ENCODE measurements at places on chromosomes 7 and 10. TPM values are rescaled to one million over a fixed set of nuclear protein-coding genes. Genes with fewer than 3 reads are reported as not detected.

DNA sequence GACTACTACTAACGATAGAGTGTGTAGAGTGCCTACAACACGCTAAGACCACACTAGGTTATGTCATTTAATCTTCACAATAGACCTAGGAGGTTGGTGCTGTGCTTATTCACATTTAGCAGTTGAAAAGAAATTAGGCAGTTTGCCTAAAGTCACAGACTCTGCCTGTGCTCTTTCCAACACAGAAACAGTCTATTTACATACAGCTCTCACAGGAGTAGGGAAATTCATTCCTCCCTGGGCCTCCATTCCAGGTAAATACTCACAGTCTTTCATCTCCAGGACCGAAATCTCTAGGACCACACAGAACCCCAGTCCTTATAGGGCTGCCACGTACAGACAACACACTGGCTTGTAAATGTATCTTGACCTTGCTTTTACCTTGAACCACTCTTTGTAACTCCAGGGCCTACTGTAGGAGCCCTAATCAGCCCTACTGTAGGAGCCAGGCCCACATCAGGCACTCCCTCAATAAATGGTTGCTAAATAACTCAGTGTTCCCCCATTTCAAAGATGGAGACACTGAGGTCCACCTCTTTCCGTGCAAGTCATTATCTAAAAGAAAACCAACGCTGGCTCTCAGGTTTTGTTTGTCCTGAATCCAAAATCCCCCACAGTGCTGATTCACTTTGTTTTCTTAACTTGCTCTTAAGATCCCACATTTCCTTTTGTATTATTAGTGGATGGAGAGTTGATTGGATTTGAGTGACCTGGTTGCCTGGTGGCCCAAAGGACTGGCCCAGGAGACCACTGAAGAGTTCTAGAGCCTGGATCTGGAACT is 146.9 kb downstream of the KCNMA1 start:
- DNase-seq: no peak

DNA sequence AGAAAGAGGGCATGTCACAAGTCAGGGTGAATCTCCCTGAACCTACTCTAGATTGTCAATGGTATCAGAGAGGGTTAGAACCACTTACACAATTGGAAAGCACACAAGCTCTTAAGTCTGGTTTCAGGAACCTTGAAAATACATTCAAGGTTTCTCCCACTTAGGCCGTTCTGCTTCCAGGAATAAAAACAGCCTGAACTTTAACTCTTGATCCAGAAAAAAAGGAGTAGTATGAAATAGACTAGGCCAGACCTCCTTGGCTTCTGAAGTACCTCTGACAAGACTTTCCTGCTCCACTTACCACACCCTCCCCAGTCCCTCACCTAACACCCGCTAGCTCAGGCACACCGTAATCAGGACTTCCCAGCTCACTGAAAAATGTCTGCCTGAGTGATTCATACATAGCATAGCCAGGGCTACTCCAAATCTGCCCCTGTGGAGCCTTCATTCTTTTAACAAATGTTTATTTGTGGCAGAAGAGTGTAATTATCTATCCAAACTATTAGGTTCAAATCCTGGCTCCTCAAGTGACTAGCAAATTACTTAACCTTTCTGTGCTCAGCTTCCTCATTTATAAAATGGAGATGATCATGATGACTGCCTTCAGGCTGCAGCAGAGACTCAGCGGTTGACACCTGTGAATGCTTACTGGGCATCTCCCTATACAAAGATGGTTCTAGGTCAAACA is 30.3 kb upstream of the IL6 start:
- no peak for DNase-seq

- DNase-seq: no peak
Observed at GRCh38 chr10:118730756-118731456, 23.9 kb downstream of the CACUL1 start.

DNA sequence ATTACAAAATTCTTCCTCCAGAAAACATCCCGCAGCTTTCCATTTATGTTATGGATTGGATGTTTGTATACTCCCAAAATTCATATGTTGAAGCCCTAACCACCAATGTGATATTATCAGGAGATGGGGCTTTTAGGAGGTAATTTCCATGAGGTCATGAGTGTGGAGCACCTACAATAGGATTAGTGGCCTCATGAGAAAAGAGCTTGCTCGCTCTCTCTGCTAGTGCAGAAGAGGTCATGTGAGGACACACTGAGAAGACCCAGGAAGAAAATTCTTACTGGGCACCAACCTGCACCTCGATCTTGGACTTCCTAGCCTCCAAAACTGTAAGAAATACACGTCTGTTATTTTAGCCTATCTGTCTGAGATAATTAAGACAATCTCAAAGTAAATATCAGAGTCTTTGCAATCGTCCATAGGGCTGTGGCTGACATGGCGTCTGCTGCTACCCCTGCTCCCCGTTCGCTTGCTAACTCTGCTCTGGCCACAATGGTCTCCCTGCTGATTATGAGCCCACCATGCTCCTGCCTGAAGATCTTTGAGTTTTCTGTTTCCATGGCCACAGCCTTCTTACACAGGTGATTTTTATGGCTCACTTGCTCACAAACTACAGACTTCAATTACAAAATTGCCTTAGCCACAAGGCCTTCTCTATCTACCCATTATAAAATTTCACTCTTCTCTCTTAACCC is 333.3 kb downstream of the CACNA2D1 start:
- DNase-seq: no peak

DNA sequence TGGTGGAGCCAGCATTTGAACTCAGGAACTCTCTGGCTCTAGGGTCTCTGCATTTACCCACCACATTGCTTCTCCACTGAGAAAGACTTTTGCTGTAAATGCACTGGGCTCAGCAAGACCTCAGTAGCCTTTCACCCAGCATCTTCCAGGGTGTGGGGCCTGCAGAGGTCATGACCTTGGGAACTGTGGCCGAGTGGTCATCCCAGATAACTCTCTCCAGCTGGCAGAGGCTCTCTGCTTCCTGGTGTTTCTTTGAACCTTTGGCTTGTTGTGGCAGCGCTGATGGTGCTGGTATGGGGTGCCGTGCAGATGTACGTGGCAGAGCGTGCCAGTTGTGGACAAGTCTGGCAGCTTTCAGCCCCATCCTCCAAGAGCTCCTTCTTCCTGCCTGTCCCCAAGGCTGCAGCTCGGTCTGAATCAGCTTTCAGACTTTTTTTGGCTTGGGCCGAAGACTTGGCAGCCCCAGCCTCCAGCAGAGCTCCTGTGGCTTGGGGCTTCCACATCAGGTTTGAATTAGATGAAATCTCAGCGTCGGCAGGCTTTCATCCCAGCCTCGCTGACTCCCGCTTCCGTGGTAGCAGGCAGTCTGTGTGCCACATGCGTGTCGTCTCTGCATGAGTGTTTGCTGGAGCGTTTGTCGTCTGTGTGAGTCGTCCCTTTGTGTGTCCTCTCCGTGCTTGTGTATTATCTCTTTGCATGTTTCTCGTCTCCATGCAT is 21.5 kb downstream of the ADAMTS14 start:
- DNase-seq: no peak

DNA sequence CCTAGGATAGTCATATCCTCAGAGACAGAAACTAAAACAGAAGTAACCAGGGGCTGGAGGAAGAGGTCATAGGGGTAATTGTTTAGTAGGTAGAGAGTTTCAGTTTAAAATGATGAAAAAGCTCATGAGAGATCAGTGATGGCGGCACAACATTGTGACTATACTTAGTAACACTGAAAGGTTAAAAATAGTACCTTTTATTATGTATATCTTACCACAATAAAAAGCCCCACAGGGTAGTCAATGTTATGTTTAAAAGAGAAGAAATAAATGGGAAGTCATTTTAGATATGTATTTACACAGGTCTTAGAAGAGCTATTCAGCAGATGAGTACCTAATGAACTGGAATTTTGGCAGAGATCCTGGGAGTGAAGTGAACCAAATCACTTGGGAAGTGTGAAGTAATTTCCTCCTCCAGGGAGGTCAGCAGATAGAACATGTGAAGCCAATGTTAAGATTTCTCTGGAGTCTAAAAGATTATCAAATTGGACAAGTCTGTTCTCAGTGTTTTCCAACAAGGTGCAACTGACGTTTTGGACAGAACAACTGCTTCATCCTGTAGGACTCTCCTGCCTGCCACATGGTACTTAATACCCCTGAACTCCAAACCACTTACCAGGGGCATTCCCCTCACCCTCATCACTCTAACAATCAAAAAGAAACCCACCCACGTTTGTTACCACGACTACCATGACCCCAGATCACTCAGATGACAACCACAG is 6.4 kb downstream of the CDCA7L start:
- no peak for DNase-seq

GRCh38 chr10:46254467-46254866 is 32.3 kb upstream of the ANTXRL start:
- DNase-seq: no peak

GRCh38 chr10:52258799-52259425 is 55.2 kb upstream of the DKK1 start:
- no peak for DNase-seq

DNA sequence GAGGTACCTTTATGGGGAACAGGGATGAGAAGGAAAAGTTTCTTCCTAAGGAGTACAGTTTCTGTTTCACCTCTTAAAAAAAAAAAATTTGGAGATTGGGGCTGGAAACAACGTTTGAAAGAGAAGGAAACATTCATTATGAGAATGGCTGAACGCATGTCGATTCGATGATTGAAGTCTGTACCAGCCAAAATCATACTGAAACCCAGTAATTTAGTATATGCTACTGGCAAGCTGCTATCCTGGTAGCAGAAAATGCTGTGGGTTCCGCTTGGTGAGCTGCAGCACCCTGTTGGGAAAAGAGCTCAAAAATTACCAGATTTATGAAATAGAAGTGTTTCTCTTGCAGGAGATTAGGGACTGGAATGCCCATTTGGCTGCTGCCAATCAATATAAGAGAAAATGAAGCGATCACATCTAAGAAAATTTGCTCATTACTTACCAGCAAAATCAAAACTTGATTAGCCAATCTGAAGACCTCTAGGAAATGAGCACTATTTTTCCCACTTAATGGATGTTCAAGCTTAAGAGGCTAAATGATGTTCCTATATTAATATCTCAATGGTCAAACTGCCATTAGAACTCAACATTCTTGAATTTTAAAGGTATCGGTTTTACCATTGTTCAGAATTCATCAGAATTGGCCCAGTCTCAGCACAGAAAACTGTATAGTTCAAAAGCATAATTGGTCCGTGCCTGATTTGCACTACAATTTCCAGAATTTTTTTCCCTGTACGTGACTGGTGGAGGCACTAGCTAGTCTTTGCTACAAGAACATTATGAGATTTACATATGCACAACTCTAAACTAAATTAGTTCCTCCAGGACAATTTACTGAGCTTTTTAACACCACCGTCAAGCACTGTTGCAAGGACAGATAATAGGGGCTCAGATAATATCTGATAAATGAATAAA is 1.2 kb upstream of the ITGB1 start:
- no peak for DNase-seq

DNA sequence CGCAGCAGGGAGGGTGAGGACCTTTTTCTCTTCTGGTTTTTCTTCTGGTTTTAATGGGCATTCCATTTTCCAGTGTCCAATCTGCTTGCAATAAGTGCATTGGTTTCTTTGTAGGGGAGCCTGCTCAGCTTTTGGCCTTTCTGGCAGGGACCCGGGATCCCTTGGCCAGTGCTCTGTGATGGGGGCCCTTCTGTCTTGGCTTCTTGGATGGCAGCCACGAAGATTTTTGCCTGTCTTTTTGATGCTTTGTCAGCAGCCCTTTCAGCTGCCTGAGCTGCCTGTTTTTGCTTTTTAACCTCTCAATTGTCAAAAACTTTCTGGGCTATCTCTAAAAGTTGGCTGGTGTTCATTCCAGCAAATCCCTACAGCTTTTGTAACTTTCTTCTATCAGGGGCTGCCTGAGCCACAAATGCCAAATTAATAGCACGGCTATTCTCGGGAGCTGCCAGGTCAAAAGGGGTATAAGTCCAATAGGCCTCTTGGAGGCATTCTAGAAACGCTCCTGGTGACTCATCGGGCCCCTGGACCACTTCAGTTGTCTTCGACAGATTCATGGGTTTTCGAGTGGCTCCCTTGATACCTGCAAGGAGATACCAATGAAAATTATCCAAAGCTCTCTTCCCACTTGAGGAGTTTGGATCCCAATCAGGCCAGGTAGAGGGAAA is 179.9 kb upstream of the MBL2 start:
- no peak for DNase-seq

- DNase-seq: no peak
Observed at GRCh38 chr10:122316224-122316884, 45.3 kb downstream of the BTBD16 start.

GRCh38 chr7:151174246-151175046 is 7.0 kb upstream of the GBX1 start:
- DNase-seq: no peak

DNA sequence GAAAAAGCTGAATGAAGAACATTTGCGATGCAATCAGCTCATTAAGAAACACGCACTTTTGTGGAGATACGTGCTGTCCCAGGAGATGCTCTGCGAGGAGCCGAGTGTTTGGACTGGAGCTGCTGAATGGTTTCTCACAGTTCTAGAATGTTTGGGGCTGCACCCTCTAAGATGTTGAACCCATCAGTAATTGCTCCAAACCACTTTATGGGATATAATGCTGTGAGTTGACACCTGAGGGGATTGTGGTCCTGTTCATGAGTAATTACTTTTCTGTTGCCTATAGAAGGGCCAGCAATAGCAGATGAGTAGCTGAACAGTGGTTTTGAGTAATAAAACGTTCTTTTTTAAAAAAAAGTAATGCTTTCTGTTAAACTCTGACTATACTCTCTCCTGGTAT is 63.1 kb downstream of the IKZF1 start:
- no peak for DNase-seq

DNA sequence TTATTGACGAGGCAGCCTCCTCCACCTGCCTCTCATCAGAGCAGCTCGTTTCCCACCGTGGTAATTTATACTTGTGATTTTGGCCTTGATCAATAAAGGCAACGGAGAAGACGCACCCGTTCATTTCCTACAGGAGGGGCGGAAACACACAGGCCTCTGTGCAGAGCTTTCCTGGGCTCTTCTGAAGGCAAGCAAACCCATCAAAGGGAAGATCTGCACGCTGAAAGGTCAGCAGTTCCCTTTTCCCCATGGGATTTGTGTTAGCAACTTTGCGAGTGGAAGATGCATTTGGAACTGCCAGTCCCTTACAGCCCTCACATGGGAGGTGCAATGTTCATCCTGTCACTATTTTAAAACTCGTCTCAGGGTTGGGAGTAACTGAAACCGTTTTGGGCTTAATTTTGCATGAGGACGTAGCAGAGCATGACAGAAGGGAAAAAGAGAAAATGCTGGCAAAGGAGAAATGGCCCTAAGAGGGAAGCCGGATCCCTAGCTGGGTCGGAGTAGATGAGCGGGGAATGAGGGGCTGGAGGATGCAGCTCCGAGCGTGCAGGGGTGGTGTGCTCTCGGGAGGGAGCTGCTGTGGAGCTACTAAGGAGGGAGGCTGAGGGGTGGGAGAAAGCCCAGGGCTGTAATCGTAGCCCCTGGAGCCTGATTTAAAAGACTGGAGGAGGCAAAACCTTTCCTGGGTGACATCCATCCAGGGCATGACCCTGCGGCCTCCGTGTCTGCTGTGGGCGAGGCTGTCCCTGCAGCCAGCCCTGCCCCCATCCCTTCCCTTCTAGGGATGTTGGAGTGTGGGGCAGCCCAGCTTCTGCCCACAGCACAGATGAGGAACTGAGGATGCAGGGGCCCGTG is 111.1 kb upstream of the FAM20C start:
- no peak for DNase-seq

CWF19L1 gene
- 15.5 TPM for polyA plus RNA-seq

GPR158 gene
- not detected for polyA plus RNA-seq

MAD1L1 gene
- polyA plus RNA-seq: 18.0 TPM

UNCX gene
- polyA plus RNA-seq: not detected

MEST gene
- 3.8 TPM for polyA plus RNA-seq

FBXW4 gene
- polyA plus RNA-seq: 23.7 TPM

DGKI gene
- 0.01 TPM for polyA plus RNA-seq
